NCI-H187 treated with DMSO at 0.1 percent for 48 hours (cell line): ENCODE measurements at places on chromosomes 5 and 9.

DNA sequence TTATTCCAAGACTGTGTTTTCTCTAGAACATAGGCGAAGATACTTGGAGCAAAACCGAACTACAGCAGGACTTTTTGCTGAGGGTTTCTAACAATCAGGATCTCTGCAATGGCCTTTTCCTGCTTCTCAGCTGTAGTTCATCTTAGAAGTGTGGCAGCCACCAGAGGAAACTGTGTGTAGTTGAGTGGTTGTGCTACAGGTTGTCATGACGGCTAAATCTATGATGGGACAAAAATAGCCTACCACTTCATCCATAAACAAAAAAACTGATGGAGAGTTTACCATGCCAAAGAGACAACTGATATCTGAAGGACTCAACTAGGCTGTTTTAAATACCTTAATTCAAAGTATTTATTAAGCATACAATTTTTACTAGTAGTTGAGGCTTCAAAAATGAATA is 28.2 kb upstream of the DMAC1 start:
- DNase-seq = no peak

DNA sequence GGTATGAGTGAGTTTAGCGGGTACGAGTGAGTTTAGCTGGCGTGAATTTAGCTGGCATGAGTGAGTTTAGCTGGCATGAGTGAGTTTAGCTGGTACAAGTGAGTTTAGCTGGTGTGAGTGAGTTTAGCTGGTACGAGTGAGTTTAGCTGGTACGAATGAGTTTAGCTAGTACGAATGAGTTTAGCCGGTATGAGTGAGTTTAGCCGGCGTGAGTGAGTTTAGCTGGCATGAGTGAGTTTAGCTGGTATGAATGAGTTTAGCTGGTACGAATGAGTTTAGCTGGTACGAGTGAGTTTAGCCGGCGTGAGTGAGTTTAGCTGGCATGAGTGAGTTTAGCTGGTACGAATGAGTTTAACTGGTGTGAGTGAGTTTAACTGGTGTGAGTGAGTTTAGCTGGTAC is 41.0 kb downstream of the PNPLA7 start:
- DNase-seq = no peak

GRCh38 chr9:94175669-94176068 is 83.4 kb upstream of the ZNF169 start:
- DNase-seq = no peak

GRCh38 chr5:65769539-65769938 is 47.5 kb downstream of the NLN start:
- DNase-seq = no peak

DNA sequence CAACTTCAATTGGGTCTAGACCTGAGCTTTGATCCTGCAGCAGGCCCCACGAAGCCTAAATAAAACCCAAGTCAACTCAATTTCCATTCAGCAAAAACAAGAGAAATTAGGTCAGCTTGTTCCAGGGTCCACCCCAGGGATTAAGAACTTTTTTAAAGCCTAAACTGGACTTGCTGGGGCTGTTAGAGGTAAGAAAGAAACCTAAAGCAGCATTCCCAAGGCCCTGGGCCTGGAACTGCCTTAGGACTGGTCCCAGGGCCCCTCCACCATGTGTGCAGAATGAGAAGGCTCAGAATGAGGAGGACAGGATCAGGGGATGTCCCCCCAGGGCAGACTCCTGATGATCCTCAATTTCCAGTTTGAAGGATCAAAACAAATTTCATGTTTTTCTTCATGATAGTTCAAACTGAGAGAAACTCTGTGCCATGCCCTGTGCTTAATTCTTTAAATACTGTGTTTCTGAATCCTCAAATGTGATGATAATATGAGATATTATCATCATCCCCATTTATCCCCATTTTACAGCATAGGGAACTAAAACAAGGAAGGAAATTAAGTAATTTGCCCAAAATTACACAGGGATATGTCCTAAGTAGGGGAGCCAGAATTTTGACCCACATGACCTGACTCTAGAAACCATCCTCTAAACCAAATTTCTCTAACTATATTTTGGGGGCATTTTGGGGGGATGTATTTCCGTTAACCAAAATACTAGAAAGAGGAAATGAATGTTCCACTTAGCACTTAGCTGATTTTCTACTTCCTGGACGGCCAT is 64.5 kb downstream of the DENND1A start:
- no peak for DNase-seq

DNA sequence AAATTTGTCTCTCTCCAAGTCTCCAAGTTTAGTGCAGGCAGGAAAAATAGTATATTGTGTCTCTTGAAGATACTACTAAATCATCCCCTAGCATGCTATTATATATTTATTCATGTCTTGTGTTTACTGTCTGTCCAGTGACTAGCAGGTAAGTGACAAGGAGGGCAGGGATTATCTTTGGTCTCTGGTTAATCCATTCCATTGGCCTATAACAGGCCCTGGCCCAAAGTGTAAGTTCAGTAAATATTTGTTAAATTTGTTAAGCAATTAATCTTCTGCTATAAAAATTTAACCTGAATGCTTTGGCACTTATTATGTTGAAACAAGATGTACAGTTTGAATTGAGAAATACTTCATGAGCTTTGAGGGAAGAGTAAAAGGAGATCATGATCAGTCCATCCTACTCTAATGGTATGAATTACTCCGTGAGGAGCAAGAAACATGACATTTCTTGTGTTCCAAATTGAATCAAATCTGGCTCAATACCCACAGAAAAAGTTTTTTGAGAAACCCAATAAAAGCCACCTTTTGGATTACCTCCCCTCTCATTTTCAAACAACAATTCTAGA is 219.7 kb downstream of the DTWD2 start:
- DNase-seq = no peak

DNA sequence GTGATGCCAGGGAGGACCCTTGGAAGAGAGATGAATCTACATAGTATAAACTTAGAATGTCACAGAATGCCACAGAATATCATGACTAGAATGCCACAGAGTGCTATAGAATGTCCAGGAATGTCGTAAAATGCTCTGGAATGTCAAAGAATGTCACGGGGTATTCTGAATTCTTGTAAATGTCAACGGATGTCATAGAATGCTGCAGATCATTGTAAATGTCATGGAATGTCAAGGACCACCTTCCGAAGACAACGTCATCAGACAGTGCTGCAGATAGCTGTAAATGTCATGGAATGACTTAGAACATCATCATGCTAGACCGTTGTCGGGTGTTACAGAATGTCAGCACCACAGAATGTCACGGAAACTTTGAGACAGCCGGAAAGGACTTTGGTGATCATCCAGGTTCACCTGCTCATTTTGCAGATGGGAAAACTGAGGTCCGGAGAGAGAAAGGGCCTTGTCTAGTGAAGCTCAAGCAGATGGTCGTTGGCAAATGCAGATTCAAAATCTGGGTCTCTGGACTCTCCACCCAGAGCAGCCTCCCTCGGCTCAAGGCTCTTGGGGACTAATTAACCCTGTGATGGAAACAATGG is 117.1 kb downstream of the LHX2 start:
- no peak for DNase-seq

DNA sequence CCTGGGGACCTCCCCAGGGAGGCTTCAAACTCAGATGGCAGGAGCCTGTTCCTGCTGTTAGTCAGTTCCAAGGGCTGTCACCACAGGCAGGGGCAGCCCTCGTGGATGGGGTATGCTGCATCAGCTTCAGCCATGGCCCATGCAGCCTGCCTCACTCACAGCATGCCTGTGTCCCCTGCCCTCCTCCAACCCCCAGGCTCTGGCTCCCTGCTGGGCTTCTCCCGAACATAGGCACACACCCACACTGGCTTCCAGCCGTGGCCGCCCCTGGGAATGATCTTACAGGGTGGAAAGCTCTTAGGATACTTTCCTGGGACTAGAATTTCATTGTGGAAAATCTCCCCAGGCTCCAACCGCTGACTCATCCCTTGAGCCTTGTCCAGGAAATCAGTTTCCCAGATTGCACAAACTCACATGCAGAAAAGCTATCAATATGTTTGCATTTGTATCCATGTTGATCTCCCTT is 163.8 kb downstream of the SEC61B start:
- no peak for DNase-seq

DNA sequence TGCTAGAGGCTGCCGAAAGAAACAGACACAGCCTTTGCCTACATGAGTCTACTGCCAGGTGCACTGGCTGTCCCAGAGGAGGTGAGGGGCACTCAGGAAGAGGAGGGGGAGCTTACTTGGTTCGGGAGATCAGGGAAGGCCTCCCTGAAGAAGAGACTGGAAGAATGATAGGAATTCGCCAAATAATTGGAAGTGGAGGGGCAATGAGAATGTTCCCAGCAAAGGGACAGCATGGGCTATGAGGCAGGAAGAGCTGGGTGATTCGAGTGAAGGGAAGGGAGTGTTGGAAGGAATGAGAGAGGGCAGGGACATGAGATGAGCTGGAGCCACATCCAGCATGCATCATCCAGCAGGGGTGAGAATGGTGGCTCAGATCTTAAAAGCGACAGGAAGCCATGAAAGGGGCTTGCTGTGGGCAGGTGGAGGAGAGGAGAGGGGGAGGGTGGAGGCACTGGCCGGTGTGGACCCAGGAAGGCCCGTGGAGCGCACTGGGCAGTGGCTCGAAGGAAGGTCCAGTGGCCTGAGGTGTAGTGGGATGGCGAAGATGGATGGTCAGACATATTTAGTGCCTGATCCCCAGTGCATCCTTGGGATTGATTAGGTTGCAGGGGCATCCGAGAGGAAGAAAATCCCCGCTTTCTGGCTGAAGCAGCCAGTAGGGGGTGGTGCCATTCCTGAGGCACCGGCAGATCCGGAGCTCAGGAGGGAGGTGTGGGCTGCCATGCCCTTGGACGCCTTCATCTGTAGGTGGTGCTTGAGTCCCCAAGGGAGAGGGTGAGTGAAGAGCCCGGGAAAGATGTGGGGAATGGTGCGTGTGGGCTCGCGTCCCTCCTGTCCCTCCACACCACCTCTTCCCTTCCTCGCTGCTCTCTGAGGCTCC is 53.5 kb upstream of the GARNL3 start:
- DNase-seq = no peak

DNA sequence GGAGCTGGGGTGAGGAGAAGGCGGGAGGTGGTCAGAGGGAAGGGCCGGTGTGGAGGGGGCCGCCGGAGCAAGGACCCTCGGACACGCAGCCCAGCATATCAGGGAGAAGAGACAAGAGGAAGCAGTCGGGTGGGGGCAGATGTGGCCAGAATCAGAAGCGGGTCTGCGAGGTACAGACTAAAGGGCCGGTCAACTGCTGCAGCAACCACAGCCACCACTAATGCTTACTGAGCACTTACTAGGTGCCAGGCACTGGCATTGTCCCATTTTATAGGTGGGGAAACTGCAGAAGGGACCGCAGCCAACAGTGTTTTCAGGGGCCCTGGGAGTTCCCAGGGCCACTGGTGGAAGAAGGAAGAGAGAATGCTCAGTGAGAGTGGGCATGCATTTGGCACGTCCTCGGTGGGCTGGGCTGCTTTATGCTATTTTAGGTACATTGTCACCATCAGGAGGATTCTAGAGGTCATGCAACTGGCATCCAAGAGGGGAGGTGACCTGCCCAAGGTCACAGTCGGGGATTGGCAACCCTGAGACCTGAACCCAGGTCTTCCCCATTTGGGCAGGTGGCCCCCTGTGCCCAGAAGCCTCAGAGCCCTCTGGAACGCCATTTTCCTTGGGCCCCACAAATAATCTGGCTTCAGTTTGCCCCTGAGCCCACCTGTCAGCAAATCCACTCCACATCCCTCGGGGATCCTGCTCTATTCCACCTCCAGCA is 53.4 kb downstream of the DUSP1 start:
- DNase-seq = no peak

DNA sequence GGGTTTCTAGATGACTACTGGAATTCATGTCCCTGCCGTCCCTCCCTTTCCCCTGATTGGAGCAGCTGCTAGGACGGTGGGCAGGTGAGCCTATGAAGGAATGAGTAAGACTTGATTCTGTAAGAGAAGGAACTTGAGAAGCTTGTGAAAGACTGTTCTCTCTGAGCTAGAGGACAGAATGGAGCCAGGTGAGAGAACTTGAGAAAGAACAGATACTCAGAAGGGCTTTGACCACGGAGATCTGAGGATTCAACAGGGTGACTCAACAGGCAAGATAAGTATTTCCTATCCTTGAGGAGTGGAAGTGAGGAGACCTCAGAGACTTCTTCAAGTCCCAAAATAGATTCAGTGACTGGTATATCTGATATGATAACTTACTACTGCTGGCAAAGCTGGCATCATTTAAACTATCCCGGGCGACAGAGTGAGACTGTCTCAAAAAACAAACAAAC is 41.9 kb downstream of the HSDL2 start:
- DNase-seq = no peak

- no peak for DNase-seq
Observed at GRCh38 chr9:135604437-135605237, 34.7 kb downstream of the GLT6D1 start.

- no peak for DNase-seq
Observed at GRCh38 chr5:72093824-72094223, 13.5 kb upstream of the MAP1B start.

DNA sequence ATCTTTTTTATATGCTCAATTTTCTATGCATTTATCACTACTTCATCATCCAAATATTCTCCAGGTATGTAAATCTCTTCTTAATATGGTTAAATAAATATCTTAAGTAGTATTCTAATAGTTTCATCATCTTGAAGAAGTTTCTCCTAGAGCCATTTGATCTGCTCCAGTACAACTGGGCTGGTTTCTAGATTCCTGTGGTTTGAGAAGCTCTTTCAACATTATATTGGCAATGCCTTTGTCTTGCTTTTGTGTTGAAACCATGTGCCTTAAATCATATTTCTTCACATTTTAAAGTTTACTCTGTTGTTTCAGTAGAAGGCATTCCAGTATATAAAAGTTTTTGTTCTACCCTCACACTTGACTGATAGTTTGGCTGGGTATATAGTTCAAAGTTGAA is 27.6 kb downstream of the MBLAC2 start:
- DNase-seq = no peak

GRCh38 chr5:89211836-89212235 is 328.9 kb upstream of the MEF2C start:
- DNase-seq = no peak

DNA sequence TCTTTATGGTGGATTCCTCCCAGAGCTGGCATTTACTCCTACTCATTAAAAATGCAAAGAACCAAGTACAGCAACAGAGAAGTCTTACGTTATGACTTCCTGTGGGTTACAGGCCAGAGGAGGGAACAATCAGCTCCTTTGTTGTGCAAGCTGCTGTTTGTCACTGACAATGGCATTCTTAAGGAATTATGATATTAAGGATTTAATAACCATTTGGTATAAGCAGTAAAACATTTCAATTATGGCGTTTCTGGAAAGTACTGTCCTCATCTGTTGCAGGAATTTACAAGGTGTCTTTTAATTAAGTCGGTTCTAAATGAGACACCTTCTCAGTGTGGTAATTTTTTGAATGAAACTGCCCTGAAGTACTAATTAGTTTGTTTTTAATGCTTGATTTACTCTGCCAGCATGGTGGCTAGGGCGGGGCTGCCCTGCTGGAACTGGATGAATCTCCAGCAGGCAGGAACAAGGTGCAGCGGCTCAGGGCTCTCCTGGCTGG is 49.1 kb upstream of the VDAC1 start:
- DNase-seq = no peak

- DNase-seq = no peak
Observed at GRCh38 chr9:126935630-126936029, 21.0 kb downstream of the RALGPS1 start.

DNA sequence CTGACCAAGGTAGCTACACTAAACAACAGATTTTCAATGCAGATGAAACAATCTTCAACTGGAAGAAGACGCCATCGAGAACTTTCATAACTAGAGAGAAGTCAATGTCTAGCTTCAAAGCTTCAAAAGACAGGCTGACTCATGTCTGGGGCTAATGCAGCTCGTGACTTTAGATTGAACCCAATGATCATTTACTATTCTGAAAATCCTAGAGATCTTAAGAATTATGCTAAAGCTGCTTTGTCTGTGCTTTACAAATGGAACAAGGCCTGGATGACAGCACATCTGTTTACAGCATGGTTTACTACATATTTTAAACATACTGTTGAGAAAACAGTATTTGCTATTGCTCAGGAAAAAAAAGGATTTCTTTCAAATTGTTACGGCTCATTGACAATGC is 54.9 kb downstream of the RICTOR start:
- no peak for DNase-seq
